Posterior cingulate gyrus (tissue), 11 donors: ENCODE measurements at places on chromosomes 12 and 14.
A peak's percentile ranks its signal among the peaks of the same experiment; 100 is the strongest.

DNA sequence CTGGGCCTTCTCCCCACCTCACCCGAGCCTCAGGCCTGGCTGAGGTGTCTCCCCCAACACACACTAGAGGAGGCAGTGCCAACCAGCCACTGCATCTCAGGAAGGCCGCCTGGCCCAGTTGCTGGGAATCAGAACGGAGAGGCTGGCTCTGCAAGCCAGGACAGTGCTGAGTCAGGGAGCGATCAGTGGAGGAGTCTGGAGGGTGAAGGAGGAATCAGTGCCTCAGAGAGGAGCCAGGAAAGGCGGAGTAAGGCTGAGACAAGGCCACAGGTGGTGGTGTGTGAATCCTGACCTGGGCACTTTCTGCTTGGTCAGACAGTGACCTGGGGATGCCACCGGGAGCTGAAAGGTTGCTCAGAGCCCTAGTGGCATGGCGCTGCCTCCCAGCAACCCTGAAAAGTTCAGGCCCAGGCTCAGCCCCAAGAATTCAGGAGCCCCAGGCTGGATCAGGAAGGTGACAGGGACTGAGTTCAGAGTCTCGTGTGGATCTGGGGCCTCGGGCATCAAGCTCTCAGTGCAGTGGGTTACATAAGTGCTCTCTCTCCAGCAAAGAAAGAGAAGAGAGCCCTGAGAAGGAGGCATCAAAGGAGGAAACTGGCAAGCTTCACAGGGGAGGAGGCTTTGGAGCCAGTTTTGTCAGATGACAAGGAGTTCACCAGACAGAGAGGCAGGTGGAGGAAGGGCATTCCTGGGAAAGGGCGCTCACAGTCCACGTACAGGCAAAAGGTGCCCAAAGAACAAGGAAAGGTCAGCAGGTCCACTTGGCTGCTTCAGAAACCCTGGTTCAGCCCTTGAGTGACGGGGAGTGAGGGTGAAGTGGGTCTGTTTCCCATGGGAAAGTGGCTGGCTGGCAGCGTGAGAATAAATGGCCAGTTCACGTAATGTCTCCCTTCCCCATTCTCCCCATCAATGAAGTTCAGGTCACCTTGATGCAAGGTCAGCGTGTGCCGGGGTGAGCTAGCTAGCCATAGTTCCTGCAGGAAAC lies 87.8 kb downstream of the ZFP36L1 start:
- no peak for DNase-seq

DNA sequence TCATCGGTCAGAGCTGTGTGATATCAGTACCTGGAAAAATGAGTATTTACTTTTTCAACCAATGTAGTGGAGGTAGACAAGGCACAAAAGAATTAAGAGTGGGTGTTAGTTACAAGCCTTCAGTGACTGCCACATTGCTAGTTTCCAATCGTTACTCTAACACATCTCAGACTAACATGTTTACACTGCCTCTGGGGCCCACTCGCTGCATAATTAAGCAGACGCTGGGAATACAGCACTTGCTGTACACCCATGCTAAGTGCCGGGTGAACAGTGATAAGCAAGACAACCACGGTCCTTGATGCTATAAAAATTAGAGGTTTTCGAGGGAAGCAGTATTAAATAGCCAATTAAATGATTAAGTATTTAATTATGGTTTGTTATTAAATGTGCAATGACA lies 1147.6 kb downstream of the AACS start:
- no peak for DNase-seq

- peak; percentile 64 for DNase-seq
These were observed 90.6 kb downstream of the CIT start for GRCh38 chr12:119786539-119786938.

- DNase-seq = no peak
These were observed 108.1 kb downstream of the DENND5B start for GRCh38 chr12:31482816-31483215.

DNA sequence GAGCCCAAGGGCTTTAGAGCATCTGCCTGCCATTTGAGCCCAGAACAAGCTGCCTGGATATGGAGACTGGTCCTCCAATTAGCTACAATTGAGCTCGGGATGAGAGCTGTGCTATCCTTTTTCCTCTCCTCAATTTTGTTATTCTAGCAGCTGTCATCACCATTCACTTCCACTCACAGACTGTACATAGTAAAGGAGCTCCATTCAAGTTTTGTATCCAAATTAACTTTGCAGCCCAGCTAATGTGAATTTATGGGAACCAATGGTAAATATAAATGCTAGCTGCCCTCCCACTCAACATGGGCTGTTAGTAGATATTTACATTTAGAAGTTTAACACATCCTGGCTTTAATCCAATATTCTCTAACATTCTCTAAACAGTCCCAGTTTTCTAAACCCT lies 44.6 kb downstream of the BMP4 start:
- DNase-seq = no peak

DNA sequence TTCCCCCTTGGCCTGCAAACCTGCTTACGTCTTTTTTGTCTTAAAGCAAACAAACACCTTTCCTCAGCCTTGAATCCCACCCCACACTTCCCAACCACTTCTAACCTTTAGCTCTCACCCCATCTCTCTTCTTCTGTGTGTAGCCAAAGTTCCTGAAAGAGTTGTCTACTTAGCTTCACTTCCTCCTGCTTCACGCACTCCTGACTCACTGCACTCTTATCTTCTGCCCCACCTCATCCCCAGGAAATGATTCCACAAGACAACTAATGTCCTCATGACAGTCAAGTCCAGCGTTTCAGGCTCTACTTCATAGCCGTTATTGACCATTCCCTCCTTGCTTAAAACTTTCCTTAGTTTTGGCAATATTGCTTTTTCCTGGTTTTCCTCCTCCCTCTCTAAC lies 22.4 kb downstream of the EIF2B2 start:
- no peak for DNase-seq

GRCh38 chr14:55588259-55588699 lies 8.3 kb downstream of the KTN1 start:
- no peak for DNase-seq

- no peak for DNase-seq
These were observed 412 bp upstream of the TEP1 start for GRCh38 chr14:20413744-20414082.

- DNase-seq = no peak
These were observed 96.0 kb upstream of the PCED1B start for GRCh38 chr12:46983393-46983793.

GRCh38 chr12:109781668-109782325 lies 51.4 kb downstream of the TRPV4 start:
- peak; percentile 14 for DNase-seq

DNA sequence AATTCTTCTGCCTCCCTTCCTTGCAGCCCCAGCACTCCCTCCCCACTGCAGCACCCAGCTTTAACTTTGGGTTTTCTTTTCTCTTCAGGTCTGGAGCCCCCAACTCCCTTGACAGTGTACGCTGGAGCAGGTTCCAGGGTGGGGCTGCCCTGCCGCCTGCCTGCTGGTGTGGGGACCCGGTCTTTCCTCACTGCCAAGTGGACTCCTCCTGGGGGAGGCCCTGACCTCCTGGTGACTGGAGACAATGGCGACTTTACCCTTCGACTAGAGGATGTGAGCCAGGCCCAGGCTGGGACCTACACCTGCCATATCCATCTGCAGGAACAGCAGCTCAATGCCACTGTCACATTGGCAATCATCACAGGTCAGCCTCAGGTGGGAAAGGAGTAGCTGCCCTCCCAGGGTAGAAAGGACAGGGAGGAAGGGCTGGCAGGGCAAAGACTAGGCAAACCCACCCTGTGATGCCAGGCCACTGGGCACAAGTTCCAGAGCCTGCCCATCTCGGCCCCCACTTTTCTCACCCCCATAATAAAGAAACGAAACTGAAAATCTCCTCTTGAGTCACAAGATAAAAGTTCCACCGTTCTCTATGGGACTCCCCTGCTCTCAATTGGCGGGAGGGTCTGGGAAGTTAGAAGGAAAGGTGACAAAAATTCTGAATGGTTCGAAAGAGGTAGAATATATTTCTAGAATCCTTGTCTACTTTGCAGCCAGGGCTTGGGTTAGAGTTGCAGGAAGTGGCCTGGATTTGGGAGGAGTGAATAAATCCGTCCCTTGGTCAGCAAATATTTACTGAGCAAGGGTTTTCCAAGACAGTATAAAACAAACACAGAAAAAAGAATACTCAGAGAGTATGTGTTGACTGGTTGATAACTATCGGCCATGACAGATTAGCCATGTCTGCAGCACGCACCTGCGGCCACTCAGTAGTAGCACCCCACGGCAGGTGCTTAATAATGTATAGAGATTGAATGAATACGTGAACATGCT lies 3.2 kb downstream of the LAG3 start:
- DNase-seq = peak; percentile 20

DNA sequence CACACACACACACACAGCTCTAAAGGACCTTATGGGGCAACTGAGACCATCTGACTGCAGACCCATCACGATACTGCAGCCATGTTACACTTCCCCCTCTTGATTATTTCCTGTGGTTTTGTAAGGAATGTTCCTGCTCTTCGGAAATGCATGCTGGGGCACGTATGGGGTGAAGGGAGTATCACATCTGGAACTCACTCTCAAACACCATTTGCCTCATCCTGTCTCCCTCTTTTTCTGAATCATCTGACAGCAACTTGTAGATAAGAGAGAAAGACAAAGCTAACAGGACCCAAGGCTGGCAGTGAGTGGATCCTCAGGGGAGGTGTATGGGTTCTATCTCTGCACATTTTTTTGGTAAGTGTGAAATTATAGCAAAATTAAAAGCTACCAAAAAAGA lies 50.3 kb downstream of the RIMBP2 start:
- DNase-seq = no peak

GRCh38 chr14:31843361-31844091 lies 233.6 kb upstream of the ARHGAP5 start:
- DNase-seq = no peak

DNA sequence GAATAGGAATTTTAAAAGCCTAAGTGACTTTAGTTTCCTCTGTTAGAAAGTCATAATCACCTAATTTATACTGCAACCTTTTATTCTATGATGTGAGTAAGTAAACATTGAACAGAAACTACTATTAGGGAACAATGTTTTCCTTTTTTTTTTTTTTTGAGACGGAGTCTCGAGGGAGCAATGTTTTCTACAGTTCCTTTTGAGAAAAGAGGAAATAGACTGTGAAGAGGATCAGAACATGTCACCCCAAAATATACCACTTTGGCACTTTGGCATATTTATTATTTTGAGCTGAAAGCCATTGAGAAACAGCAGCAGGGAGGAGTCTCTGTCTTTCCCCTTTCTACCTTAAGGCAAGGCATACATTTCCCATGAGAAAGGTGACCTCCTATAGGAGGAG lies 162.7 kb upstream of the CNOT2 start:
- DNase-seq = no peak

DNA sequence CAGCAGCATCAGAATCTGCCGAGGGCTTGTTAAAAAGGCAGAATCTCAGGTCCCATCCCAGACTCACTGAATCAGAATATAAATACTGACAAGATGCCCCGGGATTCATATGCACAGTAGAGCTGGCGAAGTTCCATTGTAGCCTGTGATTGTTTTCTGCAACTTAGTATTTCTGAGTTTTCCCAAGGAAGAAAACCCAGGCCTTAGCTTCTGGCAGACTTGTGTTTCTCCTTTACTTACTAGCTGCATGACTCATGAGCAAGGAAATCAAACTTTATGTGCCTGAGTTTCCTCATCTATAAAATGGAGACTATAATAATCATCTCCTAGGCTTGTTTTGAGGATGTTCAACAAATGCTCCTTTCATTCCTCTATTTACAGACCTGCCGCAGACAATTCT lies 278.5 kb upstream of the PLEKHG7 start:
- no peak for DNase-seq

DNA sequence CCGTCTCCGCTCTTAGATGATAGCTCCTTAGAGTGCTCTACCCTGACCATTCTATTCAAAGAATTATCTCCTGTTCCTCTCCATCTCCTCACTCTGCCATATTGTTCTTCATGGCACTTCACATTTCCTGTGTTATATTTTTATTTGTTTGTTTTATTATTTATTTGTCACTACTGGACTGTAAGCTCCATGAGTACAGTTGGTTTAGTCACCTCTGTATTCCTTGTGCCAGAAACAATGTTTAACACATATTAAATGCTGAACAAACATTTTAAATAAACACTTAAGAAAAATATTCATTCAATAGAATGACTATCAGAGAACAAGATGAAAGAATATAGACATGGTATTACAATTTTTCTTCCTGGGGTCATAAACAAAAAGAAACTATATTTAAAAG lies 35.6 kb downstream of the KIAA0586 start:
- DNase-seq = no peak

GRCh38 chr12:76199808-76200207 lies 115.3 kb upstream of the NAP1L1 start:
- no peak for DNase-seq

- no peak for DNase-seq
These were observed 124.0 kb downstream of the NDUFA12 start for GRCh38 chr12:94879542-94879941.

DNA sequence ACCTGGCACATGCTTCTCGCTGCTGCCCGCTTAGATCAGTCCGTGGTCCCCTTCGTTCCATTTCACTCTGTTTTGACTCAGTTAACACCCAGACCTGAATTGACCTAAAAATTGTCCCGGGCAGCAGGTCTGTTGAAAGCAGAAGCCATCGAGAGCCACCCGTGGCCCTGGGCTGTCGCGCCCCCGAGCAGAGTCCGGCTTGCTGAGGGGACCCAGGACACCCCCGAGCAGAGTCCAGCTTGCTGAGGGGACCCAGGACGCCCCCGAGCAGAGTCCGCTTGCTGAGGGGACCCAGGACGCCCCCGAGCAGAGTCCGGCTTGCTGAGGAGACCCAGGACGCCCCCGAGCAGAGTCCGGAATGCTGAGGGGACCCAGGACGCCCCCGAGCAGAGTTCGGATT lies 50.2 kb upstream of the GALNT9 start:
- DNase-seq = peak; percentile 41

DNA sequence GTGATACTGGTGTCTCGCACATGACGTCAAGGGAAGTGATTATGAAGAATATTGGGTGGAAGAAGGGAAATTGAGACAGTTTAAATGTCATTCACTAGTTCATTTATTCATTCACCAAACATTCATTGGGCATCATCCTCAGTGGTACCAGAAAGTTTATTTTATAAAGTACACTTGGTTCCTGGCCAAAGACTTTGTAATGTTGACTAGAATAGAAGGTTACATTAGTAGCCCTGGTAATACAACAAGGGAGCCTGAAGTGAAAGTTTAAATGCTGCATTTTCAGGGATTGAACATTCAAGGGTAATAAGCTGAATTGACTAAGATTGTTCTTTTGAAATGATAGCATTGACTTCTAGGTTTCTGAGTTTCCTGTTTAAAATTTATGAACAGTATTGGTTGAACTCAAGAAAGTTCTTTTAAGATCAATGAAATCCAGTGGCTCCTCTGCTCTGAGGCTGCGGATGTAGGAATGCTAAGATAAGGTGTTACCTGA lies 236.8 kb upstream of the BTG1 start:
- DNase-seq = no peak

- peak; percentile 82 for DNase-seq
These were observed 4.4 kb upstream of the SCAF11 start for GRCh38 chr12:45994736-45995135.

DNA sequence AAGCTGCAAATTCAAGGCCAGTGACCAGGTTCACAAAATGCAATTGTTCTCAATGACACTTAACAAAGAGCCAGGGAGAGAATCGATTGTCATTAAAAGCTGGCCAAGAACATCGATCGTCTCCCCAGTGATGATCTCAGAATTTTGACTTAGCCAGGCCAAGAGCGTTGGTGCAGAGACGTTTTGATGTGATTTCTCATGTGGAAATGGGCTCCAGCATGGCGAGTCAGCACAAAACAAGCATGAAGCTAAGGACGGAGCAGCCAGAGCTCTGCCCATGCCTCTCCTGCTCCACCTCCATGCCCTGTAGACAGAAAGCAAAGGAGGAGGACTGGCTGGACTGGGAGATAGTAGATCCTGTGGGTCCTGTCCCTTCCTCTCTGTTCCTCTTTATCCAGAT lies 270.8 kb downstream of the FOXN3 start:
- no peak for DNase-seq

GRCh38 chr14:90184571-90185266 lies 71.6 kb upstream of the PSMC1 start:
- no peak for DNase-seq
